Epithelial cell of proximal tubule (primary cell): ENCODE measurements at places on chromosomes 2 and 18.
A peak's percentile ranks its signal among the peaks of the same experiment; 100 is the strongest.

GRCh38 chr2:39922679-39923405, 143.8 kb upstream of the THUMPD2 start:
- DNase-seq, result no peak

DNA sequence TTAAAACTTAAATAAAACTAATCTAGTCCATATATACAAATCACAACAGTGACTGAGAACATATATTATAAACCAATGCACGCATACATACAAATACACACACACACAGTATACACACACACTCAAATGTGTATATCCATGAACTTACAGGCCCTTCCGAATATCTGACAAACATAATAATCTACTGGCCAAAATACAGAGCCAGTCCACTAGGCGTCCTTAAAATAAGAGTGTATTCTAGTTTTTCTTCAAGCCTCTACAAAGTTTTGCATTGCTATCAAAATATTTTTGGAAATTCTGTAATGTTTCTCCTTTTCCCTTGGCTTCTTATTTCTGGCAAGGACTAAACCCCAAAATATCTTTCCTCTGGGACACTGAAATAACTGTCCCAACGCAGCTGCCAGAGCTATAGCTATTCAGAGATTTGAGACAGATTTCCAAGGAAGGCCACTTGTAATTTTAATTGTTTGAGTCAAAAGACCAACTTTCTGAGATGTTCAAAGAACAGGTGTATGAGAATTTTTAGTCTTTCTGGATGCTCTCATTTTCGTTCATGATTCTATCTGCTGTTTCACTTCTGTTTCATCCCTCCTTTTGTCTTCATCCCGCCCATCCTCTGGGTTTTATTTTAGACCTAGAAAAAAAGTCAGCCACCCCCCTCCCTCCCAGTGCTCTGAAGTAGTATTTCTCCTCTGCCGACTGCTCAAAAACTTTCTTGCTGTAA, 24.1 kb upstream of the SP3 start:
- no peak for DNase-seq

- peak; percentile 47 for DNase-seq
Observed at GRCh38 chr18:64019922-64020756, 50.3 kb downstream of the SERPINB8 start.

- no peak for DNase-seq
Observed at GRCh38 chr2:9462886-9463697, 11.3 kb upstream of the IAH1 start.

DNA sequence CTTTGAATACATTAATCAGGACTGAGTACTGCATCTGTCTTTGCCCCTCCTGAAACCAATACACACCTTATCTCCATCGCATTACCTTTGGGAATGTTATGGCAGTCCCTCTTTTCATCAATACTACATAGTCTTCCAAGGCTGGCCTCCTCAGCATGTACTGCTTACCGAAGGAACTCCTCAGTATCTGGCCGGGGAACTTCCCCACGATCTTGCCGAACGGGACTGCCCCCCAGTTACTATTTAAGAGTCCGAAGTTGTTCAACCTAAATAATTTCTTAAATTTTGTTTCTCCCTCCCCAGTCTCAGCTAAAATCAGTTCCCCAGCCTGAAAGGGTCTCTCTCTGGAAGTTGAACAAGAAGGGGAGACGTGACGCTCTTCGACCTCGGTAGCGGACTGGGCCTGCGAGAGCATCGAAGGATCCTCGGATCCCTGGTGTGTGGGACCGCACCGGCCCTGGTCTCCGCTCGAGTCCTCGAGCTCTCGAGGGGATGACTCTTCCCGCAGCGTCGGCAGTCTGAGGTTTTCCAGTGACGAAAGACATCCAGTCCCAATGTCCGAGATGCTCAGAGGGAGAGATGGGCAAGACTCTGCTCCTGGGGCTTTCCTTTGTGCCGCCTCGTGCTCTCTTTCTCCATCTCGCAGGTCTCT, 489 bp downstream of the TRMT61B start:
- no peak for DNase-seq

GRCh38 chr2:53729143-53729762, 38.4 kb upstream of the CHAC2 start:
- DNase-seq, result no peak
